ENCODE measurements at places on chromosomes 12 and 14. TPM values are rescaled to one million over a fixed set of nuclear protein-coding genes. Genes with fewer than 3 reads are reported as not detected.

KRT86 gene
- total RNA-seq: 1.00 TPM

DNA sequence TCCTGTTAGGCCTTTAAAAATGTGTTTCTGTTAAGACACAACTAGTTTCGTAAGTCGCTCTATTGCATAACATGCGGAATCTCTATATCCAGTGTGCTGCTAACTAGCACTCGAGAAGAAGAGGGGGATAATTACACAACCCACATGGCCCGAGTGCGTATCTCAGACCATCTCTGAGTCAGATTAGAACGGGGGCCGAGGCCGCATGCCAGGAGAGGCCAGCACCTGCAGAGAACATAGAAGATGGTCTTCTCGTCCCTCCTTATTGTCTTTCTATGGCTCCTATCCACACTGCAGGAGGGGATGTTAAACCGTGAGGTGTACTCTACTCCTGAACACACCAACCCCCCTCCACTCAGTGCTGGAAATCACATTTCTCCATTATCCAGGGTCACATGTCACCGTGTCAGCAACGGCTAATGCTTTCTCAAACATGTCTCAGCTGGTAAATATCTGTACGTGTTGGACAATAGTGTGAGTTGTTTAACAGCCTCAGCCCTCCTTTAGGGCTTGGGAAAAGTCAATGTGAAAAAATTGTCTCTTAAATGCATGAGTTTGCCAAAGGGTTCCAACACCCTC lies 56.3 kb downstream of the CCDC88C start:
- DNase-seq: no peak

DNA sequence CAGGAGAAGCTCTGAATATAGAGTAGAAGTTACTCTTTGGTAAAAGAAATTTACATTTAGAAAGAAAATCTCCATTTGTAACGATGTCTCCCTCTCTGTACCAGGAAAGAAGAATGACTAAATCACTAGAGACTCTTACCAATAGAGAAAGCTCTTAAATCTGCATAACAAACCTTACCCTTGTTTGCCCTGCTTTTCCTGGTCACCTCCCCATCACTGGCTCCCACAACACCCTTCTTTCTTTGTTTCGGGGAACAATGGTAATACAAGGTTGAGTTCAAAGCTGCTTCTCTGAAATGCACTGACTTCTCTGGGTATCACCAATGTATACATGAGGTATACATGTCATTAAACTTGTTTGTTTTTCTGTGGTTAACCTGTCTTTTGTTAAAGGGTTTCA lies 351.1 kb upstream of the FLRT2 start:
- DNase-seq: no peak

REP15 gene
- not detected for total RNA-seq

- no peak for DNase-seq
Observed at GRCh38 chr12:30840715-30841114, 85.8 kb upstream of the TSPAN11 start.

- DNase-seq: no peak
Observed at GRCh38 chr14:51607711-51608110, 44.0 kb upstream of the FRMD6 start.

PSMA3 gene
- 194 TPM for total RNA-seq

GRCh38 chr14:104446611-104447010 lies 133.0 kb upstream of the C14orf180 start:
- no peak for DNase-seq

GPR137C gene
- 0.12 TPM for total RNA-seq

DNA sequence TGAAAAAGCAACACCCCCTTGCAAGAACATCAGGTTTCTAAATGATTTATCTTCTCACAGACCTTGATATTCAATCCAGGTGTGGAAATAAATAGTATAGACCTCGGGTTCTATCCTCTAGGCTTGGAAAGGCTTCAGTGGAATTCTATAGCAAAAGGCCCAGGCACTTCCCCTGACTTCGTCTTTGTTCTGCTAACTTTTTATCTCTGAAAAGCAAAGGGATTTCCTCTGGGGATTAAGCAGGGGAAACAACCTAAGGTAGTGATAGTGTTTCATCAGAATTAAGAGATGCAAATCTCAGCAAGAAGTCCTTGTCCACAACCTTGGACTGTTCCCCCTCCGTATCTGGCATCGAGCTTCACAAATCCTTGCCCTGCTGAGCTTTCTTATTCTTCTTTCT lies 59.5 kb upstream of the DUSP6 start:
- no peak for DNase-seq

MBD6 gene
- total RNA-seq: 131 TPM

TUNAR gene
- not detected for total RNA-seq

CNTN1 gene
- total RNA-seq: not detected

GRCh38 chr12:121797937-121798786 lies 4.7 kb upstream of the RHOF start:
- DNase-seq: no peak

HECTD4 gene
- 39.6 TPM for total RNA-seq

ACOT6 gene
- not detected for total RNA-seq

- DNase-seq: no peak
Observed at GRCh38 chr14:33524244-33524643, 426.6 kb downstream of the EGLN3 start.

GRCh38 chr12:47400266-47400665 lies 305.6 kb downstream of the RPAP3 start:
- no peak for DNase-seq

JPH4 gene
- total RNA-seq: 1.2 TPM

SLC17A8 gene
- not detected for total RNA-seq

DNA sequence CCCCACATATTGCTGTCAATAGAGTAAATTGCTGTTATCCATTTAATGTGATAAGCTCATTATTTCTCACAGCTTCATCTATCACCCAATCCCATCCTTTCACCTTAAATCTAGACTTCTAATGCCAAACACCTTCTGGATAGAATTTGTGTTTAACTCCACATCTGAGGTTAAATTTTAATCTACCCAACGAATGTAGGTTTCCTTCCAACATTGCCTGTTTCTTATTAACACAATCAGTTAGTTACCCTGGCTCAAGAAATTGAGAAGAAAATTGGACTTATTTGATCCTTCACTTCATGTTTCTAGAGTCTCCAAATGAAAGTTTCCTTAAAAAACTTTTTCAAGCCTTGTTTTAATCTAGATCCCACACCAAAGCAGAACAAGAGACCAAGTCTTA lies 67.3 kb downstream of the PTPRO start:
- no peak for DNase-seq

DNA sequence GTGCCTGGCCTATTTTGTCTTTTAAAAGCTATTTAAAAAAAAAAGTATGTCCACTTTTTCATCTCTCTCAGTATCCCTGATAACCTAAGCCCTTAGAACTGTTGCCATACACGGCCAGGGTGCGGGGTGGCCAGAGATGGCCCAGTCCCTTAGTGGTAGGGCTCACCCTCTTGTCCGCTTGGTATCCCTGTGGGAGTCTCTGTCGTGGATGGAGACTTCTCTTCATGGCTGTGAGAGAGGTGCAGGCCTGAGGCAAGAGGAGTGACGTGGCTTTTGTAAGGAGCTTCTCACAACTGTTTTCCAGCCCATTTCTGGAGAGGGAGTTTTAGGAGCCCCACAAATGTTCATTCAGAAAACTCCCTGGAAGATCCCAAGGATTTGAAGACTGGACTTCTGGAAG lies 26.8 kb downstream of the XRCC3 start:
- no peak for DNase-seq

GRCh38 chr12:110370732-110371231 lies 32.7 kb downstream of the ANAPC7 start:
- DNase-seq: no peak

EPYC gene
- not detected for total RNA-seq

BATF gene
- 171 TPM for total RNA-seq

DNA sequence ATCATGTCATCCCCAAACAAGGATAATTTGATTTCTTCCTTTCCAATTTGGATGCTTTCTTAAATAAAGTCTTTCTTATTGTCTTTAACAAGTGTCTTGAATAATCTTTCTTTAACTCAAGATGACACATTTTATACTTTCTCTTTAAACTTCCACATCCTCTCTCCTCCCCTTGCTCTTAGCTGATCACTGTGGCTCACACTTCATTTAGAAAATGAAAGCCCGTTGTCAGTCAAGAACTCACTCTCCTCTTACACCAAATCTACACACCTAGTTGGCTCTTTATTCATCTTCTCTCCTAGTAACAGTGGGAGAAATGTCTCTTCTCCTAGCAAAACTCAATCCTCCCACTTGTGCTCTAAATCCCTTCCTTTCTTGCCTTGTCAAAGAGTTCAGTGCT lies 10.4 kb upstream of the RMST start:
- no peak for DNase-seq

PPM1A gene
- 57.3 TPM for total RNA-seq

DNA sequence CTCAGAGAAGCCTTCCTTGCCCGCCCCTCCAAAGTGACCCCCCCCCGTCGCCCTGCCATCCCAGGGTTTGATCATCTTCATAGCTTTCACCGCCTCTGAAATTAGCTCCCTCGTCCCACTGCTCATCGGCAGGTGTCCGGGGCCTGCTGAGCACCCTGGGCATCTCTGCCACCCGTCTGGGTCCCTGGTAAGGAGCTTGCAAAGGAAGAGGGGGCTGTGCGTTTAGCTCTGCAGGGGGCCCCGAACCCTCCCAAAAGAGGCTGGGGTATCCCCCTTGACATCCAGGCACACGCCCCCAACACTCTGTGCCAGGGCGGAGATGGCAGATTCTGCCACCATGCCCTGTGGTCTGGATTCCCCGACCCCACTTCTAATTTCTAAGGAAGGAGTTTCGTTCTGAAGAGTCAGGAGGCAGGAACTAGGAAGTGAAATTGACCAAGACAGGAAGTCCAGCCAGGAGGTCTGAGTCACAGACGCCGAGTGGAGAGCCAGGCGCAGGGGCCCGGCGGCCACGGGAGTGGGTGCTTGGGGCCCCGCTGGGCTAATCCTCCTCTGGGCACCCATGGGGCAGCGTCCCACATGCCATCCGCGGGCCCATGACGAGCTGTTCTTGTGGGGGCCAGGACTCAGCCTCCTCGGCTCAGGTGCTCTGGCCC lies 95.7 kb downstream of the RFLNA start:
- no peak for DNase-seq

DNA sequence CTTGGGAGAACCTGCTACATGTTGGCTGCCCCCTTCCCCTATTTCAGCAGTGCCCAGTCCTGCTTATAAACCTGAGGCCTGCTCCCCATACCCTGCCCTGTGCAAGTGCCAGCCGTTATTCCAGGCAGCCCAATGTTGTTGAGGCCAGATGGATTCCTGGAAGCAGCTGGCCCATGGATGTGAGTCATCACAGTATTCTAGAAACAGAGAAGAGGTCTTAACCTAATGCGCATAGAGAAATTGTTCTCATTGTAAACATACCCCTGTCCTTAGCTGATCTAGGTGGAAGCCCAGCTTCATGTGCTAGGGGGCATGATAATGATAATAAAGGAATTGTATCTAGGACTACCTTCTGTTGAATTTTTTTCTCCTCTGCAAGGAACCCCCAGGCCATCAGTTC lies 69.7 kb downstream of the TSPAN11 start:
- DNase-seq: no peak

NANOG gene
- not detected for total RNA-seq

- DNase-seq: peak; percentile 31
Observed at GRCh38 chr14:88013750-88014349, 8.9 kb downstream of the GPR65 start.

TESPA1 gene
- total RNA-seq: 95.5 TPM

GRCh38 chr14:60691383-60692113 lies 32.6 kb downstream of the SIX4 start:
- no peak for DNase-seq

- DNase-seq: no peak
Observed at GRCh38 chr12:26748741-26749431, 84.1 kb downstream of the ITPR2 start.

GRCh38 chr14:68926236-68926635 lies 52.9 kb downstream of the ACTN1 start:
- DNase-seq: no peak

PTPN11 gene
- 92.4 TPM for total RNA-seq

USP5 gene
- total RNA-seq: 98.0 TPM

DNA sequence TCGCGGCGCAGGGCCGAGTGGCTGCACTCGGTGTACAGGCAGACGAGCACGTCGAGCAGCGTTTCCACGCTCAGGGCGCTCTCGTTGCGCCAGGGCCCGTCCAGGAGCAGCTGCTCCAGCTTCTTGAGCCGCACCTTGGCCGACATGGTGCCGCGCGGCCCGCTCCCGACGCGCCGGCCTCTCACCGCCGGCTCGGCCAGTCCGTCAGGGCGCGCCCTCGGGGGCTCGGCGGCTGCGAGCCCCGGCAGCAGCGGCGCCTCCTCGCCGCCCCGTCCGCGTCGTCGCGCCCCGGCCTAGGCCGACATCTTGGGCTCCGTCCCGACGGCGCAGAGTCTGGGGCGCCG lies 349 bp downstream of the CDC42BPB start:
- DNase-seq: no peak

GRCh38 chr14:85536833-85537190 lies 6.9 kb downstream of the FLRT2 start:
- no peak for DNase-seq

FGD4 gene
- total RNA-seq: 0.09 TPM

- no peak for DNase-seq
Observed at GRCh38 chr14:79749065-79749464, 462.2 kb downstream of the DIO2 start.

DNA sequence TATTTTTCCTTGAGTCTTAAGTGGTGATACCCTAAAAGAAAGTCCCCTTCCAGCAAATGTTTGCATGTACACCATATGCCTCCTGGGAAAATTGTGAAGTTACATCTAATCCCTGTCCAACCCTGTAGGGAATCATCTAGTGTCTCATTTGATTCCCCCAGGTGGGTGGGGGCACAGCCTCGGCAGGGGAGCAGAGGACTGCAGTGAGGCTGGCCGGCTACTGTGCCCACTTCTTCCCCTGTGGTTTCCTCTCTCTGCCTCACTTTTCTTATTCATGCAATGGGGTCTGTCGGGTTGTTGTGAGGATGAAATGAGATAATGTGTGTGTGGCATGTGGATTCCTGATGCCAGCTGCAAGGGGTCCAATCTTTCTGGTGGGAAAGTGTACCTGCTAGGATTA lies 6.0 kb downstream of the PAPLN start:
- DNase-seq: no peak

LRRC23 gene
- 11.3 TPM for total RNA-seq

- DNase-seq: peak; percentile 38
Observed at GRCh38 chr14:54893151-54893760, 9.4 kb downstream of the GCH1 start.

- DNase-seq: no peak
Observed at GRCh38 chr12:29750131-29750927, 33.4 kb downstream of the TMTC1 start.

- DNase-seq: no peak
Observed at GRCh38 chr12:94092516-94093241, 55.7 kb upstream of the PLXNC1 start.

Measured in activated T-cell treated with anti-CD3 and anti-CD28 coated beads, Interleukin-2, amount 50 U/mL, for 72 hours (primary cell).